ENCODE measurements at places on chromosomes 3 and 15.

- DNase-seq = no peak
Measured at GRCh38 chr3:8743911-8744310, 10.3 kb downstream of the CAV3 start.

- no peak for DNase-seq
Measured at GRCh38 chr15:37031198-37031597, 69.2 kb downstream of the MEIS2 start.

GRCh38 chr3:184441202-184441900, 61.5 kb downstream of the CHRD start:
- DNase-seq = no peak

- no peak for DNase-seq
Measured at GRCh38 chr15:40917585-40917984, 11.6 kb upstream of the DLL4 start.

GRCh38 chr15:63611177-63611576, 14.0 kb downstream of the FBXL22 start:
- no peak for DNase-seq

- no peak for DNase-seq
Measured at GRCh38 chr3:61535826-61536225, 25.5 kb upstream of the PTPRG start.

DNA sequence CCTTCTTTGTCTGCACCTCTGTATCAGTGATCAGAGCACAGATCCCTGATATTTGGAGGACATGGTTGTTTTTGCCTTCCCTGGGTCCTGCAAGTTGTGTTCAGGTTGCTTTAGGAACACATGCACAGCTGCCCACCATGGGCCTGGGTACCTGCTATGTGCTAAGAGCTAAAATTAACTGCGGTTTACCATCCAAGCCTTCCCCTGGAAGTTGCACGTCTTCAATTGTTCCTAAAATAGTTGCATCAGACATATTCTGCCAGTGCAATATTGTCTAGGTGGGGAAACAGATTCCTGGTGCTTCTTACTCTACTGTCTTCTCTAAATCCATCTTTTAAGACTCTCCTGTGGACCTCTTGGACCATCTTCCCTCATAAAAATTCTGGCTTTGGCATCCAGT, 80.9 kb downstream of the PDE8A start:
- DNase-seq = no peak

GRCh38 chr15:83372434-83372891, 74.7 kb upstream of the SH3GL3 start:
- DNase-seq = peak; percentile 8

DNA sequence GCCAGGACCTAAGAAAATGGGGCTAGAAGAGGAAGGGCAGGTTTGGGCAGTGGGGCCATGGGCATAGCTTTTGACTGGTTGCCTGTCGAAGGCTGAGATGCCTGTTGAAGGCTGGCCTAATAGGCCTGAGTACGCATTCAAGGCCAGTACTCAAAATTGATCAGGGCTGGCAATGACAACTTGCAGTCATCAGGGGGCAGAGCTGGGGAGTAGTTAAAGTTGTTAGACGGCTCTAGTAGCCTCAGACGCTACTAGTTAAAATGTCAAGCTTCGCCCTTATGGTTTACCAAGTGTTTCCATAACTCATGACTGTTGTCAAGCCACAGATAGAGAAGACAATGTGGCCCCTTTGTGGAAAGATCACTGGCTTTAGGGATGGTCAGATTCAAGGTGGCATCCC, 28.7 kb downstream of the SPG21 start:
- no peak for DNase-seq

DNA sequence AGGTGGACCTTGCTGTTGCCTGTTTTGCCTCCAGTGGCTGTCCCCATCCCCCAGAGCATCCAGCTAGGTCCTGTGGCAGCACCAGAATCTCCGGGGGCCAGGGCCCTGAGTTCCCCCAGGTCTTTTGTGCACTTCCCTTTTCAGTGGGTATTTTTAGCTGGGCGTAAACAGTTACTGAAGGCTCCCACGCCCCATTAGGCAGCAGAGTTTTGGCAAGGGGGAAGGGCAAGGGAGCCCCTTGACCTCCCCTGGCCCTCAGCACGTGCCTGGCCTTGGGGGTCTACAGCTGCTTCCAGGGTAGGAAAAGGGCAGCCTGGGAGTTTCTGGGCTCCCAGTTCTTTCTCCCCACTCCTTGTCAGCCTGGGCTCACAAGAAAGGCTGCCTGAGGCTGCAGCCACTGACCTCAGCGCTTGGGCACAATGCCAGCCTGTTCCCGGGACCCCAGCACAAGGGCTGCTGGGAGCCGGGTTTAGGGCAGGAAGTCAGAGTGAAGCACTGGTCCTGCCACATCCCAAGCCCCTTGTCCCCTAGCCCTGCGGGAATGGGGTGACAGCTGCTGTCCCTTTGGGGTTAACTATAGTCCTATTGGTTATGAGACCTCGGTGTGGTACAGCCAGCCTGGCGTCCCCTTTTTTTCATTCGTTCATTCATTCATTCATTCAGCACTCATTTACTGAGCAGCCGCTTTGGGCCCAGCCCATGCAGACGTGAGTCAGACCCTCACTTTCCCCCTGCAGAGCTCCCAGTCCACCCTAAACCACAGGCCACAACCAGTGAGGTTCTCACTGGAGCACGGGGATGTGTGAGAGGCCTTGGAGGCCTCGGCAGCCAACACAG, 8.4 kb downstream of the CSK start:
- peak; percentile 45 for DNase-seq

- DNase-seq = no peak
Measured at GRCh38 chr3:197393711-197394110, 95.3 kb upstream of the DLG1 start.

DNA sequence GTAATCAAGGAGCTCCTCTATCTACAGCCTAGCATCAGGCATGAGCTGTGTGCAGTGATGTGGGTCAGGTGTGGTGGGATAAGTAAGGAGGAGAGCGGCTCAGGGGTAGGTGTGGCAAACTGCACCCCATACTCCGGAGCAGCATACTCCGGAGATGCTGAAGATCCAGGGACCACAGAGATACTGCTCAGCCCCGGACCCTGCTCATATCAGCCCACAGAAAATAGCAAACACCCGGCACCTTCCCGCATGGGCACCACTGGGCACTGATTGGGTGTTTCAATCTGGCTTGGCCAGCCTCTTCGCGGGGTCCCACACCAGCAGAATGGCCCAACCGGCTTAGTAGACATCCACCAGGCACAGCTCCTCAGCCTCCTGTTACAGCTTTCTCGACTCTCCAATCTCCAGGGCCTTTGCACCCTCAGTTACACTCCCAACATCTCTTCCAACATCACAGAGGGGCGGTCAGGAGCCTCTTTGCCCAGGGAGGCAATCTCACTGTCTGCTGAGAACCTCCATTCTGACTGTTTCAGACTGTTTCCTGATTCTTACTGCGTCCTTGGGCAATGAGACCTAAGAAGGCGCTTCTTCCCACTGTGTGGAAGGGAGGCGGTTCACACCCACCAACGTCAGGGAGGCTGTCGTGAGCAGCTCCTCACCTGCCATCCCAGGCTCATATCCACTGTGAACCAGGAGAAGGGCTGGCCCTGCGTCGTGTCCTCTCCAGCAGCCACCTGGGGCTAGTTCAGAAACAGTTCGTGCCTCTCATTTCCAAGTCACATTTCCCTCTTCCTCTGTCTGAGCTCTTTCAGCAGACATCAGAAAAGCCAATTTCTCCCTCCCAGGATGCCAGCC, 59.8 kb downstream of the CAPN7 start:
- DNase-seq = no peak

- no peak for DNase-seq
Measured at GRCh38 chr15:69958496-69959084, 139.1 kb downstream of the TLE3 start.

DNA sequence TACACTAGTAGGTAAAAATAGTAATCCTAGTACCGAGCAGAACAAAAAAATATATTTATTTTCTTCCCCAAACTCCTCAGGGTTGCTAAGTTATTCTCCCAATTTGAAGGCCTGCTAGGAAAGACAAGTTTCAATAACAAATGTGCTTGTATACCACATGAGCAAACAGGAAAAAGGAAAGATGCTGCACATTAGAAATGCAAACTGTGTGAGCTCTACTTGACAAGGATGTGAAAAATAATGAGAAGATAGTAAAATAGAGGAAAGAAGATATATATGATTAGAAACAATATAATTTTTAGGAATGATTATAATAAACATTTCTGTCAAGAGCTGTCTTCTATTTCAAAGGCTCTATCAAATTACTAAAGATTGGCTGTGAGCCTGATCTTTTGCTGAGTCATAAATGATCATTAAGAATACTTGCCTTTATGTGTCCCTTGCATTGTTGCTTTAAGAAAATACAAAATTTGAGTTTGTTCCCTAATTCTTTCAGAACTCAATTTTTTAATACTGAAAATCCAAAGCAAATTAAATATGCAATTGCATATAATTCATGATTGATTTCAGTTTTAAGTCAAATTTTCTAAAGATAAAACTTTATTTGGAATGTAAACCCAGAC, 174.2 kb downstream of the NEK10 start:
- DNase-seq = no peak

GRCh38 chr3:179949869-179950268, 86.9 kb downstream of the PEX5L start:
- DNase-seq = no peak

DNA sequence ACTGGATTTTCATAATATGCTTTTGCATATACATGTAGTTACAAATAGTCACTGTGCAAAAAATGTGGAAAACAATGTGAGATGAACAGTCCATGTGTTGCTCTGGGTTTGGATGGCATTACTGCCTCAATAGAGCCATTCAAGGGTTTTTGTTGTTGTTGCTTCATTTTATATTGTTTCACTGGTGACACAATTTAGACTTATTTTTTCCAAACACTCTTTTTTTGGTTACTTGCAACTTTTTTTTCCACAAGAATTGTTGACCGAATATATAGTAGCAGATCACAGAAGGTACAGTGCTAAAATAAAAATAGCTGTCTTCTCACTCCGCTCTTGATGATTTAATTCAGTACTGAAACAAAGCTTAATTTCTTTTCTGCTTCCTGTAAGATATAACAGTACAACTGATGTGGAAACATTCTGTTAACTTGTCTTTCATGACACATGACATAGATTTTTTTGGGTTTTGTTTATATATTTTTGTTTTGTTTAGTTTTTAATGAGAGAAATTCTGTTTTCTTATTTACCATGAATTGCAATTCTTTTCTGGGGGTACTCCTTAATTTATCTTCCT, 618.6 kb downstream of the NAALADL2 start:
- no peak for DNase-seq

GRCh38 chr15:36761132-36761847, 181.9 kb downstream of the CDIN1 start:
- DNase-seq = no peak

- no peak for DNase-seq
Measured at GRCh38 chr15:88871313-88871712, 24.0 kb downstream of the HAPLN3 start.

DNA sequence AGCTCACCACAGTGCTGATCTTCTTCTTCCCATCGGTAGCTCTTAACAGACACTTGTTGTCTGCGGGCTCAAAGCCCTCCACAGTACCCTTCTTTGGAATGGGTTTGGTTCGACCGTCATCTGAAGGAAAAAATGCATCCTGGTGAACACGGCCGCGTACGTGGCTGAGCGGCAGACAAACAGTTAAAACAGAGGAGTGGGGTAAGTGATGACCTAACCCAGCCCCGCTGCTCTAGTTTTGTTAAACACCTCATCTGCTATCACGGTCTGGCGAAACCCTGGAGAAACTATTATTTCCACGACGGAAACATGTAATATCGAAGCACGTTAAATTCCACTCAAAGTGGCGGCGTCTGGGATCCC, 725 bp downstream of the SRP14 start:
- no peak for DNase-seq

GRCh38 chr3:146889626-146890025, 284.5 kb upstream of the PLSCR5 start:
- DNase-seq = no peak

DNA sequence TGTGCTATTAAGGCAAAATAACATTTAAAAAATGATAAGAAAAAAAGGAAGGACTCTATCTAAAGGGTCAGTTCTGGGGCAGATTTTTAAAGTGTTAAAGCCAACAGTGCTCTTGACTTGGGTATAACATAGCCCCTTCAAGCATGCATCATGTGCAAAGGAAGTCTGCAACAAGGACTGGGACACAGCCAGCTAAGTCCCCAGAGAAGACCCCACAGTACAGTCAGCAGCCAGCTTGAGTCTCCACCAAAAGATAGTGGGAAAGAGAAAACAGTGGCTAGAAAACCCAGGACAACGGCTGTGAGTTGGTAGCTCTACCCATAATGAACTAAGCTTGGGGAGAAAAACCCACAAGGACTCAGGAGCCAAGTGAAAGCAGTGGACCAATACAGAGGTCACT, 86.4 kb upstream of the DCLK3 start:
- DNase-seq = no peak

DNA sequence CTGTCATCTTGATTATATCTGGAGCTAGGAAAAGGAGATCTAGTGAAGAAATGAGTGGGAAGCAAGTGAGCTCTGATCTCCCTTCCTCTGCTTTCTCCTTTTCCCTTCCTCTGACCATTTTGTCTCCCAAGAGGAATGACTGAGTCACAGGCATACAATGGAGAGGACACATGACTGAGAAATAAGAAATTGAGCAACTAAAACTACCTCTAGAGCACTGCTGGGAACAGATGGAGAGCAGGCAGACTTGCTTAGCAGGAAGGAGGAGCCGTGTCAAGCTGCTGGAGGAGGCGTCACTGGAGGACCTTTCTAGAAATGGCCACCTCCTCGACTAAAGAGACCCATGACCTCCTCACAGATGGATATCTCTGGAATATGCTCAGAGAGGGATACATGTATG, 66.9 kb upstream of the MYO5C start:
- DNase-seq = peak; percentile 51

DNA sequence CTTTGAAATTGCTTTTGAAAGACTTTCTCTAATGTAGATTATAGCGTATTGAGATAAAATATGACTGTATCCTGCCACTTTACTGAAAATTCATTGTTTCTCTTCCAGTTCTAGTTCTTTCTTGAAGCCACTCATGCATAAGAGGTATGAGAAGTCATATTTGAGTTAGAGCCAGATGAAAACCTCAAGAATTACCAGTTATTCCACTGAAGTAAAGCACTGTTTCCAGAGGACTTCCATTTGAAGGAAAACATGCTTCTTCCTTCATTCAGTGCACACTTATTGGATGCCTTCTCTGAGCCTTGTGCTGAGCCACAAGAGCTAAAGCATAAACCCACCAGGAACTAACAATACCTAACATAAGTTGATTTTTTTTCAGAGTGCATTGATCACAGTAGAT, 513.4 kb downstream of the ZNF385D start:
- DNase-seq = no peak

GRCh38 chr3:174102866-174103265, 705.3 kb downstream of the NLGN1 start:
- no peak for DNase-seq

DNA sequence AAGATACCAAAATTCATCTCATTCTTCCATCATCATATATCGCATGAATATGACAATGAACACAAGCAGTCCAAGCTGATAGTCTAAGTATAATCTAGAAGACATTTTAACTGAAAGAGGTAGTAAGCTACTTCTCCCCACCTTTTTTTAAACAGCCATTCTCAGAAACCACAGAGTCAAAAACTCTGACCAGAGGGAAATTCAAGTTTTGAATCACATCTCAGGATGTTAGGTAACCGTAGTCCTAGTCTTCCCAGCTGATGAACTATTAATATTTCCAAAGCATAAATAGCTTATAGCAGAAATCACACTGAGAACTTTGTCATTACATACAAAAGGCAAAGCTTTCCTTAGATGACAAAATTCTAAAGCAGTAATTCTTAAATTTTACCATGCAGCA, 25.8 kb downstream of the NPTN start:
- no peak for DNase-seq
